Cardiac muscle cell (in vitro differentiated cells and primary cell): ENCODE measurements at places on chromosomes 2 and 18. TPM values are rescaled to one million over a fixed set of nuclear protein-coding genes. Genes with fewer than 3 reads are reported as not detected.

Gene MEP1B
- polyA plus RNA-seq, result 0.34 TPM in 1 of 2 replicates, not detected in the other

Gene PLCD4
- 1.7 and 3.3 TPM in 2 replicates for polyA plus RNA-seq

Gene HOXD10
- not detected in 2 replicates for polyA plus RNA-seq

Gene ZEB2
- polyA plus RNA-seq, result 16.8 and 17.9 TPM in 2 replicates

Gene LAMA3
- not detected in 2 replicates for polyA plus RNA-seq

Gene SLC19A3
- polyA plus RNA-seq, result 0.35 TPM in 1 of 2 replicates, not detected in the other

Gene HOXD4
- polyA plus RNA-seq, result not detected in 2 replicates

Gene ZNF521
- polyA plus RNA-seq, result 34.2 and 47.9 TPM in 2 replicates

Gene HTRA2
- polyA plus RNA-seq, result 57.6 and 82.0 TPM in 2 replicates

Gene GKN2
- not detected in 2 replicates for polyA plus RNA-seq

Gene CDK15
- polyA plus RNA-seq, result not detected in 2 replicates

Gene INO80C
- polyA plus RNA-seq, result 25.0 and 27.8 TPM in 2 replicates

Gene VIT
- not detected in 2 replicates for polyA plus RNA-seq

Gene ELOA2
- polyA plus RNA-seq, result 0.32 TPM in 1 of 2 replicates, not detected in the other

Gene GCG
- polyA plus RNA-seq, result not detected in 2 replicates

Gene ANKRD29
- polyA plus RNA-seq, result 0.44 and 0.92 TPM in 2 replicates

Gene UGT1A6
- not detected in 2 replicates for polyA plus RNA-seq

Gene VWC2L
- 0.10 and 0.36 TPM in 2 replicates for polyA plus RNA-seq

Gene RAB3GAP1
- polyA plus RNA-seq, result 19.9 and 21.7 TPM in 2 replicates

Gene UPP2
- polyA plus RNA-seq, result 0.31 TPM in 1 of 2 replicates, not detected in the other

Gene ERBB4
- 42.1 and 54.6 TPM in 2 replicates for polyA plus RNA-seq
